Immature natural killer cell (primary cell): ENCODE measurements at places on chromosomes 7 and 10. TPM values are rescaled to one million over a fixed set of nuclear protein-coding genes. Genes with fewer than 3 reads are reported as not detected.

The AKR1D1 gene
- not detected for polyA plus RNA-seq

The TRIM56 gene
- 1.5 TPM for polyA plus RNA-seq

The TMEM26 gene
- polyA plus RNA-seq: not detected

The NAT16 gene
- polyA plus RNA-seq: not detected

The TMEM236 gene
- polyA plus RNA-seq: not detected

The CUBN gene
- 0.16 TPM for polyA plus RNA-seq
